ENCODE measurements at places on chromosomes 13 and 19. TPM values are rescaled to one million over a fixed set of nuclear protein-coding genes. Genes with fewer than 3 reads are reported as not detected.
A peak's percentile ranks its signal among the peaks of the same experiment; 100 is the strongest.

- no peak for DNase-seq
Measured at GRCh38 chr19:47430041-47430802, 10.9 kb upstream of the MEIS3 start.

DNA sequence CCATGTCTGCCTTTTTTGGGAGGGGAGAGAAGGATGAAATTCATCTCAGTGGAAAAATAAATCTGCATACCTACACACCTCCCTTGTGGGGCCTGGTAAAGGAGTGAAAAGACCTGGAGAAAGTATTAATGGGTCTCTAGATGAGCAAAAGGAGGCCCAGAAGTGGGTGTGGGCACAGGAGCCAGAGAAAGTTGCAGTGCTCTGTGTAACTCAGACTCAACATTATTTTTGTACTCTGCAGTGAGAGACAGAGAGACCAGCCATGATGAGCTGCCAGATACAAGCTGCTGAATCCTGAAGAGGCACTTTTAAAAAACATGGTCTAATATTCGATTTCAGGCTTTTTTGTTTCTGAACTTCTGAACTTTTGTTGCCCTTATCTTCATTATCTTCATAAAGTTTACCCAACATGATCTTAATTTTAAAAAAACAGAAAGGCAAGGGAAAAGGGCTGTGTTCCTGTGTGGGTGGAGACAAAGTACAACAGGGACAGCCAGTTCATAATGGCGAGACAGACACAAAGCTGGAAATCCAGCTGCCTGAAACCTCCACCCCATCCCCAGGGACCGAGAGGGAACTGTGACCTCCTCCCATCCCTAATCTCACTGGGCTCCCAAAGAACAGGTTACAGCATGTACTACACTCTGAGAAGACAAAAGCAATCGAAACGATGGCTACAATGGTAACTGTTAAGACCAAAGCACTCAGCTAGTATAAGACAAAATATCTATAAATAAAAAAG, 77.2 kb downstream of the KLF12 start:
- DNase-seq: no peak

DNA sequence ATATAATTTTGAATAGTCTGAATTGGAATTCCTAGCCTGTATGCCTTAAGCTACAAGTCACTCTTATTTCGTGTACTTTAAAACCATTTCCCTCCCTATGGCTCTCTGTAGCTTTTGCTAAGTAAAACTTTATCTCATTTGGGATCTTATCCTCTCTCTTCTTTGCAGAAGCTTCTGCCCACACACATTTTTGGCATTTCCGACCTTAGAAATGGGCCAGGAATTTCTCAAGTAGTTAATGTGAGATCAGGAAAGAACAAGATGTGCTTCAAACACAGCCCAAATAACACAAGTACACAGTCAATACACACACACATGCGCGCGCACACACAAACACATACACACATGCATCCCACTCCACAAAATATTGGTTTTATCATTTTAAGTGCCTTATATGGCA, 931.0 kb upstream of the MIR17HG start:
- no peak for DNase-seq

DNA sequence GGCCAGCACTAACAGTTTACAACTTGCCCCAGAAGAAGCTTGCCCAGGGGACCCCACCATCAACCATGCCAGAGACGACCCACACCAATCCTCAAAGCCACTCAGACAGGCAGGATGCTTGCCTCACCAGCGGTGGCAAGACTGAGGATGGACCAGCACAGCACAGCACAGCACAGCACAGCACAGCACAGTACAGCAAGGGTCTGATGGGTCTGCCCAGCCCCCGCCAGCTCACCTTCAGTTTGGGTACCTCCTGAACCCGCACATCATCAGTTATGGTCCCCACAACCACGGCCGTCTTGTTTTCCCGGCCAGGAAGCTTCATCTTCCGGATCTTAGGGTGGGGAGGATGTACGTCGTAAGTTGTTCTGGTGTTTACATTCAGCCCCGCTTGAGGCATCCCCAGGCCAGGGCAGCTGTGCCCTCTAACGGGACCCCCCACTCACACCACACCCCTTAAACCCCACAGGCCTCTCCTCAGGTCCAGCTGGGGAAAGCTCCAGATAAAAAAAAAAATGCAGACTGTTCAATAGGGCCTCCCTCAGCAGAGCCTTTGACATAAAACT, 1.7 kb upstream of the FAM83E start:
- DNase-seq: no peak

GRCh38 chr19:31513841-31514240, 164.6 kb upstream of the TSHZ3 start:
- peak; percentile 8 for DNase-seq

GRCh38 chr13:74891610-74892009, 590.4 kb downstream of the TBC1D4 start:
- no peak for DNase-seq

GRCh38 chr19:14053500-14053899, 8.4 kb downstream of the PALM3 start:
- DNase-seq: no peak

GRCh38 chr13:54802226-54802625, 1773.6 kb downstream of the OLFM4 start:
- no peak for DNase-seq

DNA sequence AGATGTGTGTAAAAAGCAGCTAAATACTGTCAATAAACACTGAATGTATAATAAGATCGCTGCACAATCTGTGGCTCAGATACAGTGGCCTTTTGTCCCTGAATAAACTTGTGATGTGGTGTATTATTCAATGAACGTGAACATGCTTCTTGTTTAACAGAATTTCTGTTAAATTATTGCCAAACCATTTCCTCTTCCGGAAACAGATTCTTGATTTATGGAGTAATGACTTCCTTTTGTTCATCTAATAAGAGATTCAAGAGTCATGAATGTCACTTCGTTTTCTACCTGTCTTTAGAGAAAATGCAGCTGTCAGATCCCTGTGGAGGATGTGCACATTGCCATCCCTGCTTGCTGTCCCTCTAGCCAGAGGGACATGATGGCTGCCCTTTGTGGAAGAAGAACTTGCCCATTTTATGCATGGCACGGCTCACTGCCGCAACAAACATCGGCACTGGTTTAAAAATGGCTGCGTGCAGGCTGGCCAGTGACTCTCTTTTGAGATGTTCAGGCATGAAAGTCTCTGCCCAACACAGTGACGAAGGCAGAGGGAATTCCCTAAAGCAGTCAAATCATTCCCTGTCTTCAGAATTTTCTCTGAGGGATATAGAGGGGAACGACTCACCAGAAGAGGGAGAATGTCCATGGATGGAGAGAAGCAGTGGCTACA, 3.1 kb upstream of the TNFSF13B start:
- no peak for DNase-seq

The MIA gene
- total RNA-seq: 0.42 TPM

The PLK5 gene
- not detected for total RNA-seq

The CYP2F1 gene
- not detected for total RNA-seq

The ZNF566 gene
- total RNA-seq: 10.0 TPM
